ENCODE measurements at places on chromosomes 6 and 20.

DNA sequence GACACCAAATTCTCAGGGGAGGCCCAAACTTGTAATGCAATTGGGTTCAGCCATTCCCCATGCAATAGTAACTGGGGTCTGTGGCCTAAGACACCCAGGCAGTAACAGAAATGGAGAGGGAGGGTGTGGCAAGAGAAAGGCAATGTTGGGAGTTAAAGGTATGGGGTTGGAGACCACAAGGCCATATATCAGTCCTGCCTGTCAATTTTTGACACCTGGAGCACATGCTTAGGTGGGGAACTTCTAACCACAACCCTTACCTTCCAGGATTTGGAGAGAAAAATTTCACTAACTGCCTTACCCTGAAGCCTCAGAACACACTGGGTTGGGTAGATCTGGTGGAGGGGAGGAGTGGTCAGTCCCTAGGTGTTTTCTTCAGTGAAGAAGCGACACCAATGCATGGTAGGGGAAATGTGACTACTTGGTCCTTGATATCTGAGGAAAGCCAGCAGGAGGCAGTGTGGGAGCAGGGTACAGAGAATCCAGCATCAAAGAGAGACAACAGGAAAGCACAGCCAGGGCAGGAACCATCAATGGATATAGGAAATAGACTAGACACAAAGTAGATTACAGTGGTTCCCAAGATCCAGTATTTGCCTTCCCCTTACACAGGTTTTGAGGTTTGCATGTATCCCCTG lies 6.8 kb upstream of the USP49 start:
- no peaks in the 10 kb centered on the region for H3K4me1 ChIP-seq
- H3K36me3 ChIP-seq: peaks cover 6% of the 10 kb centered on the region
- DNase-seq: no peak
- no peak overlapping the region for H3K27ac ChIP-seq
- H3K4me3 ChIP-seq: no peak overlapping the region

DNA sequence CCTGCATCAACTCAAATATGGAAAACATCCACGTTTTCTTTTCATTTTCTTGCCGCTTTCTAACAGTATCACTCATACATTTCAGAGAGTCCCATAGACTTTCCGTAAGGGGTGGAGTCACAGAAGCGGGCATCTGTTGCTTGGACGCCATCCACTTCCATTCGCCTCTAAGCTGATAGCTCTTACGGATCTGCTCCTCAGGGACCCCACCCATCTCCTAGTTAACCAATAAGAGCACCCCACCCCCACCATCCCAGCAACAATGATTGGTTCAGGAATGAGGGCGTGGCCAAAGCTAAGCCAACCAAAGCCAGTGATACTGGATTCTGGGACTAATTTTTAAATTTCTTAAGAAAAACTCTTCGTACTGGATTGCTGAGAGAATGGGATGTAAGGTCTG lies 42.4 kb downstream of the SLC2A10 start:
- H3K36me3 ChIP-seq: no peaks in the 10 kb centered on the region
- H3K27me3 ChIP-seq: no peaks in the 10 kb centered on the region
- H3K27ac ChIP-seq: no peak overlapping the region

- no peak overlapping the region for H3K27ac ChIP-seq
- H3K36me3 ChIP-seq: no peaks in the 10 kb centered on the region
- H3K4me1 ChIP-seq: no peaks in the 10 kb centered on the region
- H3K27me3 ChIP-seq: no peaks in the 10 kb centered on the region
Measured at GRCh38 chr6:126914172-126914571, 204.3 kb upstream of the RSPO3 start.

- no peaks in the 10 kb centered on the region for H3K4me1 ChIP-seq
- no peak for DNase-seq
- no peak overlapping the region for H3K4me3 ChIP-seq
- no peaks in the 10 kb centered on the region for H3K36me3 ChIP-seq
Measured at GRCh38 chr6:165679326-165679725, 16.3 kb upstream of the PDE10A start.

DNA sequence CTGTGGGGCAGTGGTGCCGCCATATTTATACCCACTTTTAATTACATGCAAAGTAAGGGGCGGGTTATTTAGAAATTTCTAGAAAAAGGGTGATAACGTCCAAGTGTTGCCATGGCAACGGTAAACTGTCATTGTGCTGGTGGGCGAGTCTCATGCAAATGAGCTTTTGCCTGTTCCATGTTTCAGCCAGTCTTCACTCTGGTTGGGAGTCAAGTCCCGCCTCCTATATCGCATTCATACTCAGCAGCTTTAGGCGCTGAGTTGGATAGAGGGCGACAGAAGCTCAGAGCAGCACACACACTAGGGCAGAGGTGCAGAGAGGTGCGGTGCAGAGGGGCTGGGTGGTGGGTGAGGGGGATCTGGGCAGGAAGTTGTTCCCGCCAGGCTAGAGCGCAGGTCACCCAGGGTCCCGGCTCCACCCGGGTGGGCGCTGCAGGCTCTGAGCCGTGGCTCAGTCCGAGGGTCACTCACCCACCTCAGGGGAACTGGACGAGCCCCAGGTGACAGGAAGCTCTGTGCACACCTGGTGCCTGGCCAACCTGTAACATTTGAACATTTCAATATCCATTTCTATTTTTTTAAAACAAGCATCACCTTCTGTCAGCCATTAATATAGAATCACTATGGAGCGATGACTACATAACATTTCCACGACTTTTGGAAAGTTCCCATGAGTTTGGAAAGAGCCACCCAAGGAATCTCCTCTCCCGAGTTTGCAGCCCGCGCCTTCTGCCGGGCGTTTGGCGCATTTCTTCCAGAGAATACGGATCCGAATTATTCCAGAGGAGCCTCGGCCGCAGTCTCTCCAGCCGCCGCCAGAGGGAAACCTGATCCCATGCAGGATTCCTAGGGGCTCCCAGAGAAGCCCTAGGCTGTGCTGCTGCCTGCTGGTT lies 89.1 kb upstream of the PHACTR3 start:
- DNase-seq: no peak
- H3K4me3 ChIP-seq: no peak overlapping the region
- H3K27ac ChIP-seq: no peak overlapping the region
- H3K27me3 ChIP-seq: no peaks in the 10 kb centered on the region
- H3K4me1 ChIP-seq: peaks cover 5% of the 10 kb centered on the region
- no peaks in the 10 kb centered on the region for H3K36me3 ChIP-seq

GRCh38 chr6:159826968-159827647 lies 27.0 kb downstream of the PNLDC1 start:
- DNase-seq: no peak
- H3K36me3 ChIP-seq: no peaks in the 10 kb centered on the region
- peaks cover 9% of the 10 kb centered on the region for H3K27me3 ChIP-seq
- H3K27ac ChIP-seq: no peak overlapping the region
- H3K4me3 ChIP-seq: no peak overlapping the region

- DNase-seq: no peak
- no peak overlapping the region for H3K4me3 ChIP-seq
- no peaks in the 10 kb centered on the region for H3K4me1 ChIP-seq
- no peaks in the 10 kb centered on the region for H3K27me3 ChIP-seq
Measured at GRCh38 chr6:56430629-56431600, 183.5 kb upstream of the COL21A1 start.

- H3K27ac ChIP-seq: no peak overlapping the region
- no peaks in the 10 kb centered on the region for H3K36me3 ChIP-seq
- DNase-seq: no peak
- H3K4me1 ChIP-seq: no peaks in the 10 kb centered on the region
- no peak overlapping the region for H3K4me3 ChIP-seq
- H3K27me3 ChIP-seq: no peaks in the 10 kb centered on the region
Measured at GRCh38 chr6:135506270-135506997, 8.9 kb upstream of the AHI1 start.

- H3K27ac ChIP-seq: no peak overlapping the region
- H3K27me3 ChIP-seq: no peaks in the 10 kb centered on the region
- H3K4me3 ChIP-seq: no peak overlapping the region
- no peaks in the 10 kb centered on the region for H3K4me1 ChIP-seq
- H3K36me3 ChIP-seq: no peaks in the 10 kb centered on the region
Measured at GRCh38 chr6:97909380-97909779, 626.4 kb upstream of the MMS22L start.

DNA sequence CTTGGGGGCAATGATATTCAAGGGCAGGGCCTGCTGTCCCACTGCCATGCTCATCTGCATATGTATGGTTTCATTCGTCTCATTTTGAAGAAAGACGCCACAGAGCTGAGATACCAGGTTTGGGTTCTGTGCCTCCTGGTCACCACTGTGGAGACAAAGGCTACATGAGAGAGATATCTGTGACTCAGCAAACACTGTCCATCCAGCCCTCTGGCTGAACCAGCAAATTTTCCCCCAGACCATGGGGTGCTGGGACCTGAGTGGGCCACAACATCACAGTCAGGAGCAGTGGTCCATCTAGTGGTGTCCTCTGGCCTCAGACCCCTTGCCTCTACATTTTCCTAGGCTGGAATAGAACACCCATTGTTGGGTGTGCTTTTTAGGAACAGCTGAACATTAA lies at the start of gene MAS1L:
TSS of gene MAS1L (minus strand) at position 297 of the 400 bp plus-strand sequence. CDS start at position 243, 54 bp downstream.
- no peak within 1 kb of the TSS for H3K27ac ChIP-seq
- no peak for DNase-seq

GRCh38 chr6:31252625-31253024 lies 19.3 kb downstream of the HLA-C start:
- no peak overlapping the region for H3K4me3 ChIP-seq
- H3K4me1 ChIP-seq: no peaks in the 10 kb centered on the region
- no peaks in the 10 kb centered on the region for H3K27me3 ChIP-seq
- H3K27ac ChIP-seq: no peak overlapping the region
- no peak for DNase-seq
- H3K36me3 ChIP-seq: no peaks in the 10 kb centered on the region

DNA sequence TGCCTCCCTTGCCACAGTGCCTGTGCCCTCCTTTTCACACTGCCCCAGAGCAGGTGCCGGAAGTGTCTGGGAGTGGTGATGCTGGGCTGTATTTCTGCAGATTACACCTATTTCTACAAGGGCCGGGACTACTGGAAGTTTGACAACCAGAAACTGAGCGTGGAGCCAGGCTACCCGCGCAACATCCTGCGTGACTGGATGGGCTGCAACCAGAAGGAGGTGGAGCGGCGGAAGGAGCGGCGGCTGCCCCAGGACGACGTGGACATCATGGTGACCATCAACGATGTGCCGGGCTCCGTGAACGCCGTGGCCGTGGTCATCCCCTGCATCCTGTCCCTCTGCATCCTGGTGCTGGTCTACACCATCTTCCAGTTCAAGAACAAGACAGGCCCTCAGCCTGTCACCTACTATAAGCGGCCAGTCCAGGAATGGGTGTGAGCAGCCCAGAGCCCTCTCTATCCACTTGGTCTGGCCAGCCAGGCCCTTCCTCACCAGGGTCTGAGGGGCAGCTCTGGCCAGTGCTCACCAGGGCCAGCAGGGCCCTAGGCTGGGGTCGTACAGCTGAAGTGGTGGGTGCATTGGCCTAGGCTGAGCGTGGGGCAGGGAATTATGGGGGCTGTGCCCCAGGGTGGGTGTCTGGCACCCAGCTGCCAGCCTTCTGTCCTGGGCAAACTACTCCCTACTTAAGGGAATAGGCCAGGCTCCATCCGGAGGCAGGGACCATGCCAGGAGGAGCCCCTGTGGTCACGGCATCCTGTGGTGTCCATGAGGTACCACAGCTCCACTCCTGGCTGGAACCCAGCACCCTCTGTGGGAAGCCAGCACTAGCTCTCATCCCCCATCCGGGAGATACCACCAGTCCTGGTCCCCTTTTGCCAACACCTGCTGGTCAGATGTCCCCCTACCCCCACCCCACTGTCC lies 3.5 kb downstream of the MMP24OS start:
- H3K36me3 ChIP-seq: peaks cover 9% of the 10 kb centered on the region
- peaks cover 41% of the 10 kb centered on the region for H3K4me1 ChIP-seq
- no peak overlapping the region for H3K4me3 ChIP-seq
- no peak overlapping the region for H3K27ac ChIP-seq
- no peaks in the 10 kb centered on the region for H3K27me3 ChIP-seq
- no peak for DNase-seq

GRCh38 chr6:12605888-12606345 lies 110.7 kb upstream of the PHACTR1 start:
- H3K4me1 ChIP-seq: peaks cover 23% of the 10 kb centered on the region
- H3K4me3 ChIP-seq: no peak overlapping the region
- H3K27me3 ChIP-seq: no peaks in the 10 kb centered on the region
- H3K27ac ChIP-seq: no peak overlapping the region

GRCh38 chr6:170233286-170234205 lies 57.3 kb downstream of the DLL1 start:
- H3K27ac ChIP-seq: no peak overlapping the region
- H3K27me3 ChIP-seq: peaks cover 50% of the 10 kb centered on the region
- peaks cover 10% of the 10 kb centered on the region for H3K4me1 ChIP-seq
- no peak overlapping the region for H3K4me3 ChIP-seq

- H3K4me3 ChIP-seq: no peak overlapping the region
- no peak overlapping the region for H3K27ac ChIP-seq
- no peaks in the 10 kb centered on the region for H3K4me1 ChIP-seq
- no peaks in the 10 kb centered on the region for H3K36me3 ChIP-seq
Measured at GRCh38 chr6:142635130-142635529, 309.8 kb downstream of the HIVEP2 start.

- peaks cover 44% of the 10 kb centered on the region for H3K27me3 ChIP-seq
- no peak for DNase-seq
Measured at GRCh38 chr6:99589290-99589672, 17.4 kb upstream of the PRDM13 start.

DNA sequence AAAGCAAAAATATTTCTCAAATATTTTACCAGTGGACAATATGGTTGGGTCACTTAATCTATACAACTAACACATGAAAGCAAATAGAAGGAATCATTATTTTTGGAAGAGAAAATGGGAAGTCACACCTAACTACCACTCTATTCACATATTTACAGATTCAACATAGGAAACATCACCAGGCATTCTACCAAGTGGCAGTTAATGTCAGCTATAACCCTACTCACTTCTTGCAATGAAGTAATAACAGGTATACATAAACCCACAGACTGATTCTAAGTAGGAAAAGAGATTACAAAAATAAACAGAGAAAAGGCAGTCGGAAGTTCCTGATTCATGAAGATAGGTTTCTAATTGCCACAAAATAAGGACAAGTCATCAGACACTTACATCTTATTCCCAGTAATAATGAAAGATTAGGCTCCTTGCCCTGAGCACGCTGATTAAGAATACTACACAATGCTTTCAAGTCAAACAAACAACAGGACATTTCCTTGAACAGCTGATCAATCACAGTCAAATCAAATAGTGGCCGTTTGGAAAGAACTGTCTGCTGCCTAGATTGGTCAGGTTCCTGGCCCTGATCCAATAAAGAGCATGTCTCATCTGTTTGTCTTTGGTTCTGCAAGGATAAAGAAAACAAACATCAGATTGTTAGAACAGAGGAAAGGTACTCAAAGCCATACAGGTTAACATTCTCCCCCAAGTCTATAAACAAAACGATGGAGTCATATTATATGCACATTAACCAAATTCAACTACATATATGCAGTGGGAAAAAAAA lies 79.2 kb upstream of the PLN start:
- H3K27ac ChIP-seq: no peak overlapping the region
- H3K4me3 ChIP-seq: no peak overlapping the region
- no peaks in the 10 kb centered on the region for H3K4me1 ChIP-seq
- no peak for DNase-seq
- H3K36me3 ChIP-seq: no peaks in the 10 kb centered on the region
